ENCODE measurements at places on chromosomes 4 and X.

DNA sequence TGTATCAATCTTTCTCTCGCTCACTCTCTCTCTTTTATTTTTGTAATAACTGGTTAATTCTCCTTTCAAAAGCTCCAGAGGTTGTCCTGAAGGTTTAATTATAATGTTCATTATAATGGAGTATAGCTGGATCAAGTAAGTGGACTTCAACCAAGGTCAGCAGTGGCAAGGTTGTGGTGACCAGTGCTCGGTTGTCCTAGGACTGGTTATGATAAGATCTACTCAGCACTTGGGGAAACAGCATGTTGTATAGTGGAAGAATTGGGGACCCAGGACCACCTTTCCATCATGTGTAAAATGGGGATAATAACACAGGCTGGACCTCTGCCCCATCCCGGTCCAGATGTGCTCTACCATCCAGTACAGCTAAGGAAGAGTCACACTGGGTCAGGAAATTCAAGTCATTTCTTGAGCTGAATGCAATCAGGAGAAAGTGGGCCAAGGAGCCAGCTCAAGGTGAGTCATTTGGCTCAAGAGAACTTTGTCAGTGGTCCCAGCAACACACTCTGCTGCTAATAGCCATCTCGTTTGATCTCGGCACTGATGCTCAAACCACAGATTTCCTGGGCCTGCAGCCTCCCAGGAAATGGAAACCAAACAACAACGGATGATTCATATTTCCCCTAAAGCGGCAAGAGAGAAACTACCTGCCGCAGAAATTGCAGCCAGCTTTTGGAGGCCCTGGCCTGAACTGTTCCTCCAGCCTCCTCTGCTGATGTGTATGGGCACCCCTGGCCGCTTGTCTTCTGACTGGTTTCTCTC lies 123.6 kb upstream of the RBPJ start:
- DNase-seq: peak; percentile 22

DNA sequence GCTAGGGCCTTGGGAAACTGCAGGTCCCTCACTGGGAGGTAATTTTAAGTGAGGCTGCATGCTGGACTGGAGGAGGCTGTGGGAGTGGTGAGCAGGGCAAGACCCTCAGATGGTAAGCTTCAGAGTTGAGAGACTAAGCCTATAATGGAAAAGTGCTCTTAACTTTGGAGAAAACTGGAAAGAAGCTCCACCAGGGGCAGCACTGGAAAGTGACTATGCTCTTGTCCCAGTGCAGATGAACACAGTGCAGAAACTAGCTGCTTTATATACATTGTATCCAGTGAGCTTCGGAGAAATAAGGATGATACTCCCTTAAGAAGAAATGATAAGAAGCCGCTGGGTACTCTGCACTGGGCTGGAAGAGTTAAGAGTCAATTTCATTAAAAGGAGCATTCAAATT lies 3.2 kb upstream of the MAGEB2 start:
- DNase-seq: no peak

DNA sequence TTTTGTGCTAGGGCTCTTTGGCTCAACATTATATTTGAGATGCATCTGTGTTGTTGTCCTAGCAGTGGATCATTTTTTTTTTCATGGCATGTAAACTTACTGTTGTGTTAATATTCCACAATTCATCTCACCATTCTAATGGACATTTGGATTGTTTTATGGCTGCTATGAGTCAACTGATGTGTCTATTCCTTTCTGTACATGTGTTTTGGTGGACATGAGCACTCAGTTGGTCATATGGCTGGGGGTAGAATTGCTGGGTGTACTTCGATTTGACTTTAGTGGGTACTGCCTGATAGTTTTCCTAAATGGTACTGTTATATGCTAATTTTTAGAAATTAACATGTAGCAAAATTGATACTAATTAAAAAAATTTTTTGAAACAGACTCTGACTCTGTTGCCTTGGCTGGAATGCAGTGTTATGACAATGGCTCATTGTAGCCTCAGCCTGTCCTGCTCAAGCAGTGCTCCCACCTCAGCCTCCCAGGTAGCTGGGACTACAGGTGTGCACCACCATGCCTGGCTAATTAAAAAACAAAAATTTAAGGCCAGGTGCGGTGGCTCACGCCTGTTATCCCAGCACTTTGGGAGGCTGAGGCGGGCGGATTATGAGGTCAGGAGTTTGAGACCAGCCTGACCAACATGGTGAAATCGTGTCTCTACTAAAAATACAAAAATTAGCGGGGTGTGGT lies 9.0 kb downstream of the FAM193A start:
- no peak for DNase-seq

DNA sequence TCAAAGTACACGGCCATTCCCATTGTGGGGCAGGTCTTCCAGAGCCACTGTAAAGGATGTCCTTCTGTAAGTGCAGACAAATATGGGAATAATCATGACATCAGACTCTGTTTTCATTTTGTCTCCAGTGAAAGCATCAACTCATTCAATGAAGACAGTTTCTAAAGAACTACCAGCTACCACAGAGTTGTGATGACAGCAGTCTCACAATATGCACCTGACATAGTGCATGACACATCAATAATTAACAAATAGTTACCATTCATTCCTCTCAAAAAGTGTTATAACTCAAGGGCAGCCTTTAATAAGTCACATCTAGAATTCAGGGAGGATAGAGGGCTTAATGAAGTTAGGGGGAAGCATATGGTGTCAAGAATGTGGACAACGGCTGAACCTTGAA lies 20.2 kb downstream of the MTTP start:
- DNase-seq: no peak

DNA sequence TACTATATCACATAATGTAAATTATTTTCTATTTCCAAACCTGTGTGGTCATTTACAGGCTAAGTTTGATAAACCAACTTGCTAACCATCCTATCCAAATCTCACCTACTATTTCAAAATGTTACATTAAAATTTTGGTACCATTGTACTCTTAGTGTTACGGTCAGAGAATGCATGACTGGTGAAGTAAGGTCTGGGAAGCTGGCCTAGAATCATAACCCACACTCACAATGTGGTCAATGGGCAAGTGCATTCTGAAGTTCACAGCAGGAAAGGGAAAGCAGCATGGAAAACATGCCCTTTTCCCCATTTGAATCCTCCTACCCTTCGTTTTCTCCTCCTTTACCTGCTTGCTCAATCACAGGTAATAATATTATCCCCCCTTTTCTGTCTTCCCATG lies 54.4 kb downstream of the PPP3CA start:
- DNase-seq: no peak

GRCh38 chrX:31993637-31994036 lies 921.8 kb upstream of the FTHL17 start:
- no peak for DNase-seq

DNA sequence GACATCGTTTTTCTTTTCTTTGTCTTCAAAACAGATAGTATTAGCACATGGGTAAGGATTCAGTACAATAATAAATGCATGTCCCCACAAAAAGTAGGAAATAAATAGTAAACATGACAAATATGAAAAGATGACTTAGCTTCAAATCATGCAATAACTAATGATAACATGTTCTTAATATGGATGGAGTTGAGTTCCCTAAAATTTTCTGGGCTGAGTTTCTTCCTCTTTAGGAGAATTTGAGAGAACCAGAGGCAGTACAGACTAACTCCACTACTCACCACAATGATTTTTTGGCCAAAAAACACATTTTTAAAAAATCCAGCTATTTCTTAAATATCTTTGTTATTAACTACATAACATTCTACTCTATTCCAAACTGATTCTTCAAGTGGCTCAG lies 432.3 kb upstream of the HS3ST1 start:
- peak; percentile 21 for DNase-seq

DNA sequence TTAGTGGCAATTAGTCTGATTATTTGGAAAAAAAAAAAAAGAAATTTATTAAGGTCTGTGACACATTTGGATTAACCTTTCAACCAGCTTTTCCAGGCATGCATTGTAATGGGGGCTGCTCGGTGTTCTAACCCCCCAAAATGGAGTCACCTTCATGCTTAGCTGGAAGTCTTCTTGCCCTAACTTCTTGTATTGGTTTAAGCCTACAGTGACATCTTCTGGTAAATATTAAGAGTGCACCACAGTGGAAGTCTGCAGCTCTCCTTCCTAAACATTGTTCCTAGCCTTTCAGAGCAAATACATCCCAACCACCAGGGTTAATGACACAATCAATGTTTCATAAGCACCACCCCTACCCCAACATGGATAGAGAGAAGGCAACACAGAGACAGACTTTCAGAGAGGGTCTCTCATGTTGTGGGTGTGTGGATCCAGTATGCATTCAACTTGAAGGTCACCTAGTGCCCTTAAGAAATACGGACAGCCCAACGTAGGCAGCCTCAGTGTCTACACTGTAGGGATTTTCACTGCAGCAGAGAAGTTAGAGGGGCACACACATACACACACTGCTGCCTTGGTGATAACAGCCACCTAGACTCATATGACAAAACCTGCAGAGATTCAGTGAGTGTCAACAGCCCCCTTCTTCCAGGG lies 142.9 kb upstream of the MBNL3 start:
- peak; percentile 43 for DNase-seq

DNA sequence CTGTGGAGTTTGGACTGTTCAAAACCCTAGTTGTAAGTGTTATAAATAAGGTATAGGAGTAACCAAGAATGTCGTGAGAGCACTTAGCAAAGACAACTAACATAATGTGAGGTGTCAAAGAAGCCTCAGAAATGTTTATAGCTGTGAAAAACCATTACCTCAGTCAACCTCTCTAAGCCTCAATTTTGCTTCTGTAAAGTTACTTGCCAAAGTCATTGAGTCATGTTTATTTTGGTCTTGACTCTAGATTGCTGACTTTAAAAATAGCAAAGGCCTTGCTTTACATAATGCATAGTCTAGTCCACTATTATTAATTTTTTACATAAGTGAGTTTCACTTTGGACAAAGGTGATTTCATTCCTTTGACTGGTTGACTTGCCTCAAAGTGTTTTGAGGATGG lies 257.6 kb upstream of the CXXC4 start:
- no peak for DNase-seq

GRCh38 chr4:64781737-64782326 lies 372.6 kb upstream of the TECRL start:
- peak; percentile 10 for DNase-seq

DNA sequence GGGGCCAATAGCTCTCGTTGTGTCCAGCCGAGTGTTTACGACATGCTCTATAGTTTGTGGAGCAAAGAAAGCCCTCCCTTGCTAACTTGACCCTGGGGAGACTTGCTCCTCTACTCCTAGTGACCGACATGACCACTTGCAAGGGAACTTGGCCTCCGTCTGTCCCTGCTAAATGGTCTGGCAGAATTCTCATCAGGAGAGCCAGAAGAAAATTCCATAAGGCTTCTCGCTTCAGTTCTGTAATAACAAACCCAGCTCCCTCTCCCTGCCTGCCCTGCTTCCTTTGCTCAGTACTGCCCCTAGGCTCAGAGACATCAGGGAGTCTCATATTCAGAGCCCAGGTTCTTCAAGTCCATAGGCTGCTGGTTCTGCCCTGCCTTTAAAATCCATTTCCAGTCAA lies 13.0 kb downstream of the DOCK11 start:
- DNase-seq: no peak

DNA sequence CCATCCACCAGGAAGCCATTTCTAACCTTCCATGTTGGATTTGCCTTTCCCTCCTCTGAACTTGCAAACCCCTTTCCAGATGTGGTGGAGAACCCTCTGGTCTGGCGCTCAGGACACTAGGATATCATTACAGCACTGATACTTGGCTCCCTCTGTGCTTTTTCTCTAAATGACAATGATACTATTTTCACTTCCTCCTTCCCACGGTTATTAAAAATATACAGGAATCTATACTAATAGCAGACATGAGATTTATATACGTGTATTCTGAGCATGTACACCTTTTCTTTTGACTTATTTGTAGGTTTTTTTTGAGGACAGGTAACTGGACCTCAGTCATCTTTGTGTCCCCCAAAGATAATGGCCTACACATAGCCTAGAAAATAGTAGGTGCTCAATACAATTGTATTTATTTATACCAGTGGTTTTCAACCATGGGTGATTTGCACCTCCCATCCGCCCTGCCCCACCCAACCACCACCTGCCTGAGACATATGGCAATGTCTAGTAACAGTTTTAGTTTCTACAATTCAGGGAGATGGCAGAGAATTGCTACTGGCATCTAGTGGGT lies 60.4 kb upstream of the PLAC8 start:
- peak; percentile 15 for DNase-seq

DNA sequence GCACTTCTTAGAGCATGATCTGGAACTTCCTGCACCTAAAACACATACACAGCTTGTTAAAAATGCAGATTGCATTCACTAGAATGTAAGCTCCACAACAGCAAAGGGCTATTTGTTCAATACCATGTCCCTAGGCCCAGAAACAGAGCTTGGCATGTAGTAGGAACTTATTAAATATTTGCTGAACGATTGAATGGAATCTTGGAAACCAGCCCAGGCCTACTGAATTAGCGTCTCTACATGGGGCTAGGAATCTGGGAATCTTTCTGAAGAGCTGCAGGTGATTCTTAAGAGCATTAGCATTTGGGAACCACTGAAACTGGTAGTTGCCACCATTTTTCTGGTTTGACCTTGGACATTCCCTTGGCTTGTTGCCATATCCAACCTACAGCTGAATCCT lies 234.1 kb downstream of the STIM2 start:
- DNase-seq: no peak

DNA sequence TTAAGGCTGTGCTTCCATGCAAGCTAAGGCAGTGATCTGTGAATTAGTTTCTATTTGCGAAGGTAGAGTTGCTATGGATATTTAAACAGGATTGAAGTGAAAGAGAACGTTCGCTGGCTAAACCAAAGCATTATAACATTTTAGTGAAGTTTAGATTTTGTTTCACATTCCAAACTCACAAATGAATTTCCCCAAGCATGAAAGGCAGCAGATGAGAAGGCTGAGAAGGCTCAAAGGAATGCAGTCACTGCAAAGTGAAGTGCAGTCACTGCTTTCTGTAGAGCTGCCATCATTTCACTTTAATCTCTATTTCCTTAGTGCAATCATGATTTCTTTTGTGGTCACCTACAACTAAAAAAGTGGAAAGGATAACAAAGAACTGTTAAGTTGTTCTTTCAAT lies 334.7 kb upstream of the NR3C2 start:
- DNase-seq: no peak

- no peak for DNase-seq
These were observed 116.6 kb downstream of the CPZ start for GRCh38 chr4:8709050-8709728.

- DNase-seq: no peak
These were observed 5.9 kb downstream of the SOD3 start for GRCh38 chr4:24801136-24801855.

GRCh38 chr4:78652282-78652876 lies 100.8 kb downstream of the ANXA3 start:
- no peak for DNase-seq

DNA sequence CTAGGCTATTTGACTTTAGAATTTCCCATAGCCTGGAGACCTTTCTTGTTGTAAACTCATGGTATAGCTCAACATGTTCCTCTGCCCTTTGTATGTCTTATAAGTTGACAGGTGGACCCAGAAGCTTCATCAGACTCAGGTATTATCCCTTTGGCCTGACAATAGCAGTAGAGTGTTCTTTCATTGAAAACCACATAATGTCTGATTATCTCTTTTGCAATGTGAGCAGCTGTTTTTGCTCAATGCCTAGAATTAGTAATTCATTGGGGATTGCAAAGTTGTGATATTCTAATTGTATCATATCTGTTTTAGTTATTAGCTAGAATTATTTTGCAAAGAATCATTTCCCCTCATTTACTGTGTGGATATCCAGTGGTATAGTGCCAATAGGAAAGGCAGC lies 27.5 kb downstream of the TBC1D19 start:
- no peak for DNase-seq

All from suppressor macrophage (primary cell).